ENCODE measurements at places on chromosomes 6 and 20.

DNA sequence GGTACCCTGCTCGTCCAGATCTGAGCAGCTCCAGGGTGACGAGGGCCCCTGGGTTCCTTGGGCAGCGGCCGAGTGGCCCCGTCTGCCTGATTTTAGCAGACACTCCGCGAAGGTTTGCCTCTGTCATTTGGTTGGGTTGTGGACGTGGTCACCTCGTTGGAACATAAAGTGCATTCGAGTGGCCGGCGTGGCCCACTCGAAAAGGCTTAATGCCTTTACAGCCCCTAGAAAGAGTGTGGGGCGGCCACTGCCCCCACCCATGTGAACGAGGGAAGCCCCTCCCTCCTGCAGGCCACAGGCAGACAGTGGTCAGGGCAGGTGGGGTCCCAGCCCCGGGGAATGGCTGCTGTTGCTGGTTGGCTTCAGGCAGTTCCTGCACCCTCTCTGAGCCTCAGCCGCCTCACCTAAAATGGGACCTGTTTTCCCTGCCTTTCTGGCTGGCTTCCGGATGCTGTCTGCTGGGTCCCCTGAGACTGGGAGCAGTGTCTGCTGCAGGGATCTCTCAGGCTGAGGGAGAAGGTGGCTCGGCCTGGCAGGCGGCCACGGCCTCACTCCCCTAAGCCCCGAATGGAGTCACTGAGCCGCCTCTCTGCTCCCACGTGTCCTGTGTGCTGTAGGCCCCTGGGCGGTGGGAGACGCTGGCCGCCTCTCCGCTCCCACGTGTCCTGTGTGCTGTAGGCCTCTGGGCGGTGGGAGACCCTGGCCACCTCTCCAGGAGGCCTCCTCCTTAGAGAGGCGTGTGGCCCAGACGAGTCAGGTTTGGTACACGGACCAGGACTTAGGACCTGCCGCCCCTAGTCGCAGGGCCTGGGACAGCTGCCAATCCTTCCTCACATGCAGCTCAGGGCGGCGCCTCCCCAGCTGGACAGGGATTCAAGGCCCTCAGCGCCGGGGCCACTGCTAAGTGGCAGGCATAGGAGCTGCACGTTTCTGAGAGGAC, 233.0 kb downstream of the ERMARD start:
- DNase-seq: no peak

DNA sequence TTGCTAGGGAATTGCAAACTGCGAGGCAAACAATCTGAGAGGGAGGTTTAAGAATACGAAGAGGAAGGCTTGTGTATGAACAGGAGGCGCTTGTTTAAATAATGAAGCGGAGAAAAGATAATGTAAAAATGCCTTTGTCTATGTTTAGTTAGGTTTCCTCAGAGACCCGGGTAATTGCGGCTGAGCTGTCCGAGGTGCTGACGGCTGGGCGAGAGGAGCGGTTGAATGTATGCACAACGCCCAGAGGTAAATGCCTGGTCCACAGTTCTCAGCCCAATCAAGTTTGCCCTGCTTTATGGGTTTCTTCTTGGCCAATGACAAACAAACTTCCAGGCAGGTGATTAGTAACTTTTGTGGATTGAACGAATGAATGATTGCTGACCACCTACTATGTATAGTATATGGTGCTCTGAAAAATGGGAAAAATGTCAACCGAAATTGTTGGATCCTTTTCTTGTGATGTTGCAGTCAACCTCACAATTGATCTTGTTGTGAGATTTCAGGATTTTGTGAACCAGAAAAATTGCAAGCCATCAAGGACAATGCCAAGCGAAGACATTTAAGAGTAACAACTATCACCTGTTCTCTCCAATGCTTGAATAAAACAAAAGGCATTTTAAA, 38.3 kb upstream of the SLC32A1 start:
- DNase-seq: peak; percentile 30

DNA sequence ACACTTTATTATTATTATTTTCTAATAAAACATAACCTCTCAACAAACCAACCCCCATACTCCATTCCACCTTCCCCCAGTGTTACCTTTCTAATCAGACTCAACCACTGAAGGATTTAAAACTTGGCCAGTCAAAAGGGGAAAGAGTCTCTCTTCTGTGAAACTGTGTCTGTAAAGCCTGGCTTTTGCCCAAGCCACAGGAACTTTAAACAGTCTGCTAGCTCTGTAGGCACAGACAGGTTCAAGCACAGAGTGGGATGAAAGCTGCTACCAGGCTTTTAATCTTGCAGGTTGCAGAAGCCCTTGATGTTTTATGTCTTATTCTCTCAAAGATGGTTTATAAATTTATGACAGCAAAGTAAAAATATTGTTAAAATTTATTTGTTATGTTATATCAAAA, 585.7 kb downstream of the TENT5A start:
- DNase-seq: no peak

DNA sequence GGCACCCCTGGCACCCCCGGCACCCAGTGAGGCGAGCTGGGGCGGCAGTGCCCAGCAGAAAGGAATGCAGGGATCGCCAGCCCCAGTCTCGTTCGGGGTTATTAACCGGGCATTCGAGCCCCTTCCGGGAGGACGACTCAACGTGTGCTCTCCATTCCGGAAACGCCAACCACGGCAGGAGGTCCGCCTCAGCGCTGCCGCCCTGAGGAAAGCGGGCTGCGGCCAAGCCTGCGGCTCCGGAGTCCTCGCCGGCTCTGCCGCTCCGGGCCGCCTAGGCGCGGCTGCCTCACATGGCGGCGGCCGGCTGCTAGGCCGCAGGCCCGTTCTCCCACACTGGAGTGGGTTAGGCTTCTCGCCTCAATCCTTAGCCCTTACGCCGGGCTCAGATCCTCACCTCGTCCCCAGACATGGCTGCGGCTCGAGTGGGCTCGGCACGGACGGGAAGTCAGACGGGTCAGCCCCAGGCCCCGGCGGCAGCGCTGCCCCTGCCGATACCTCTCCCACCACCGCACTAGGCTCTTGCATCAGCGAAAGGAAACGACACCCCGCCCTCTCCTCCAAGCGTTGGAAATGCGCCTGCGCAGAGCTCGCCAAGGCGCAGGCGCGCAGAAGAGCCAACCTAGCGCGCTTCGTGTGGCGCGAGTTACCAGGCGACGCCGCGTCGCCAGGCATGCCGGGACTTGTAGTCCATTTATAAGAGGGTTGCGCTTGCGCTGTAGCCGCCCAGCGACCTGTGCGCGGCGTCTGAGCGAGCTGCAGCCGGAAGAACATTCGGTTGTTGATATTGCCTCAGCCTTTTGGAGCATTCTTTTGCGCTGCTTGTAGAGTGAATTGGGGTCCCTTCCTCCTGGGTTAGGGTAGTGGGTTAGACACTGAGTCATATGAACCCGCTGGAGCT, at the start of gene EIF2S2:
Gene EIF2S2, minus strand, starts transcription at position 542 of the 898 bp plus-strand sequence. Its CDS starts 133 bp downstream, at position 409.
- peak; percentile 95 for DNase-seq

DNA sequence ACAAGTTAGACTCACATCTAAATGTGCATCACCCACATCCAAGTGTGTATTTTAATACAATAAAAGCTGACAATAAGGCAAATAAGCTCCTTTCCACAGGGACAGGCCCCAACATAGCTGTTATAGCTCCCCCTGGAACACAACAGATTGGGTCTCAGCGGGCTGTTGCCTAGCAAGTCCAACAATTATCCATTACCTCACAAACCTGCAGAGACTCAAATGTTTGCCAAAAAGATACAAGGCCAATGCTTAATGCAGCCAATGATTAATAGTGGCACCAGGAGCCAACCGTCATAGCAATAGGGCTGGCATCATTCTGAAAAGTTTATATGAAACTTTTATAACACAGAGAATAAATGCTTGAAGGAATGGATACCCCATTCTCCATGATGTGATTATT, 35.7 kb downstream of the EPB41L2 start:
- no peak for DNase-seq

GRCh38 chr6:122116119-122116834, 283.2 kb upstream of the HSF2 start:
- no peak for DNase-seq

DNA sequence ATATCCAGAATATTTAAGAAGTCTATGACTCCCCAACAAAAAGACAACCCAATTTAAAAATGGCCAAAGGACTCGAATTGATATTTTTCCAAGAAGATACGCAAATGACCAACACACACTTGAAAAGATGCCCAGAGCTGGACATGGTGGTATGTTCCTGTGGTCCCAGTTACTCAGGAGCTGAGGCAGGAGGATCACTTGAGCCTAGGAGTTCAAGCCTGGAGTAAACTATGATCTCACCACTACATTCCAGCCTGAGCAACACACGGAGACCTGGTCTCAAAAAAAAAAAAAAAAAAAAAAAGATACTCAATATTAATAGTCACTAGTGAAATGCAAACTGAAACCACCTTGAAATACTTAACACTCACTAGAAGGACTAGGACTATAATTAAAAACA, 12.2 kb upstream of the ARMC2 start:
- no peak for DNase-seq

GRCh38 chr6:169169375-169169774, 84.3 kb downstream of the THBS2 start:
- DNase-seq: no peak

DNA sequence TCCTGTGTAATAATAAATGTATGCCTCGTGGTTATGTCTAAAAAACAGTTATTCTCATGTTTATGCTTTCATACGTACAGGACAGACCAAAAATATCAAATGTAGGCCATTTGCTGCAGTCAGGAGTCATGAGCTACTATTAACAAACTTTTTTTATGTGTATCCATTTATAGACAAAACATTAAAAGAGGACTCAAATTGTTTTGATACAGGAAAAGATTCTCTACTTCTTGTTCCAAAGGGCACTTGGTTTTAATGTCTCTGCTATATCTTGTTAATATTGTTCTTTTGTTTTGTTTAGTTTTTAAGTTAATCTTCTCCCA, 155.2 kb downstream of the ZDHHC14 start:
- no peak for DNase-seq

- no peak for DNase-seq
Measured at GRCh38 chr20:25360631-25361286, 29.9 kb downstream of the ABHD12 start.

DNA sequence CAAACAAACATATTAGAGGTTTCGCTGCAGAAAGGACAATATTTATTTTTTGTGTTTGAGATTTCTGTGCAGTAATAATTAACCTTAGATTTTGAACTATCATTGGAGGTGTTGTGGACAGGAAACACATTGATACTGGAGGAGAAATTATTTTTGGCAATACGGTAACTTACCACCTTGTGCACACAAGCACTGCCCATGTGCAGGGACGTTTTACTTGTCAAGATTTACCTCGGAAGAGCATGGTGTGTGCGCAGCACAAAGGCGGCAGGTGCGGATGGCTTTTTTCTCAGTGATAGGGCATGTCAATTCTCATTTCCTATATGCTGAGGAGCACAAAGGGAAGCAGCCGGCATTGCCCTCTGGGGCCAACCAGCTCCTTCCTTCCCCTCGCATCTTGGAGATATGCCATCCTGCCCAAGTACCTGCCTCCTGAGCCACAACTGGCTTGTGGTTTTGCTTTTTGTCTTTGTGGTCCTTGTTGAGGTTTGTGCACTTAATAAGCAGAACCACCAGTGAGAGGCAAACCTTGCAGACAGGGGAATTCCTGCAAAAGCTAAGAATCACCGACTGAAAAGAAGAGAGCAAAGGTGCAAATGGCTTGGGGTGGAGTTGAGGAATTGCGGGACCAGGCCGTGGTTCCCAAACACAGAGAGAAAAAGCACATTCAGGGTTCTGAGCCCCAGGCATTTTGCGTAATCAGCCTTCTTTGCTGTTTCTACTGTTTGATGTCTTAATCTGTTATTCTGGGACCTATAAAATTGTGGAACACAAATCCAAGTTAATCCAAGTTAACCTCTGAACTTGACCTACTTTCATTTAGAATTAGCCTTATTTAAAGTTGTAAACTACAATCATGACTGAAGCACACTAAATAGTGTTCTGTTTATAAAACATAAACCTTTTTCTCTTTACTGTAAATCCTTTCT, 21.9 kb downstream of the SAMD5 start:
- DNase-seq: peak; percentile 4

GRCh38 chr6:39938773-39939654, 4.8 kb upstream of the MOCS1 start:
- no peak for DNase-seq

GRCh38 chr20:25224941-25225340, 22.9 kb upstream of the PYGB start:
- DNase-seq: no peak

GRCh38 chr6:113854531-113855499, 2.3 kb upstream of the MARCKS start:
- no peak for DNase-seq

DNA sequence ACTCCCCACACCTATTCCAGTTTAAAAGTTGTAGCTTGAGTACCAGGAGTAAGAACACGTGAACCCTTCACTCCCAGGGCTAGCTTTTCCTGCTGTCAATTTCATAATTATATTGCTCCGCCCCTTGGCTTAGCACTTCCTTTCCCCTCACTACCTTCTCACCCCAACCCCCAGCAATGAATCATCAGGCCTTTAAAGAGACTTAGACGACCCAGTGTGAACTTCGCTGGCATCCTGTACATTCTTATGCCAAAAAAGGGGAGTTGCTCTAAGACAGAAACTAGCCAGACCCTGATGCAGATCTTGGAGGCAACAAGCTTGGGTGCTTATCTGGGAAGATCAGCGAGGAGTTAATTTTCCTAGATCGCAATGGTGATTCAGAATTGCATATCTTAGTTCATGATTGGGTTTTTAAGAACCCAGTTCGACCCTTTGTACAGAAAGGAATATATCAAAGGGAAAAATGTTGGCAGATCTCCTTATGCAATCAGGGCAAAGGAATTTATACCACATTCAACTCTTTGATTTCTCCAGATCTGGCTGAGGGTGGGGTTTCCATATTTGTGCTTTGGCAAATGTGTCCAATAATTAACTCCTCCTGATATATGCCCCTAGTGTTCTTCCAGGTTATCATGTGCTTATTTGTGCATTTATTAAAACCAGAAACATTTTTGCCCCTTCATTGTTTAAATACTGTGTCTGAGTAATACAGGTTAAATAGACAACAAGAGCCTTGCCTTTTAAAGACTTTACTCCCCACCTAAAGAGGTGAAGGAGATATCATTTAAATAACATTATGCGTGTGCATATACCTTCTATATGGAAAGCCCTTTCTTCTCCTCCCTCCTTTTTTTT, 8.1 kb upstream of the ATXN1 start:
- peak; percentile 95 for DNase-seq

GRCh38 chr6:137403855-137404254, 90.3 kb downstream of the OLIG3 start:
- DNase-seq: no peak

GRCh38 chr20:19690462-19690861, 67.6 kb upstream of the RIN2 start:
- no peak for DNase-seq

GRCh38 chr20:32473231-32474008, 111.7 kb downstream of the NOL4L start:
- DNase-seq: no peak

DNA sequence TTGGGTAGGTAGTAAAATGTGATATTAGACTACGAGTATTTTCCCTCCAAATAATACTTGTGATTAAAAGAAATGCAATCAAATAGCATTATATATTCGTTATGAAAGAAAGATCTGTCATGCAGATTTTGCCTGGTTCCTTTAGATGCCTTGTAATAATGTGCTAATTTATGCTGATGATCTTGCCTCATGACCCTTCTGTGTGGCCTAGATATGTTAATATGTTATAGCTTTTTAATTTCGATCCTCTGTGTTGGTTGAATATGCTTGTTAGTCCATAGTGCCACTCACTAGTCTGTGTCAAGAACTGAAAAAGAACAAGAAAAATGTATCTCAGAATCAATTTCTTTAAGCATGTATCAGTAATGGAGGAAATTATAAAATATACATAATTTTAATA, 31.9 kb downstream of the CDKAL1 start:
- no peak for DNase-seq

GRCh38 chr6:16236631-16237199, 1.7 kb upstream of the GMPR start:
- DNase-seq: no peak

GRCh38 chr6:108169464-108170331, 3.9 kb downstream of the NR2E1 start:
- no peak for DNase-seq

GRCh38 chr20:35953387-35954199, 709 bp downstream of the SCAND1 start:
- peak; percentile 19 for DNase-seq
